Naive thymus-derived CD8-positive, alpha-beta T cell (primary cell): ENCODE measurements at places on chromosomes 3 and 15. TPM values are rescaled to one million over a fixed set of nuclear protein-coding genes. Genes with fewer than 3 reads are reported as not detected.

GRCh38 chr3:73314151-73314951 is 252.9 kb downstream of the EBLN2 start:
- H3K27me3 ChIP-seq = peaks cover 2% of the 10 kb centered on the region
- H3K4me1 ChIP-seq = no peaks in the 10 kb centered on the region
- H3K4me3 ChIP-seq = no peak overlapping the region
- H3K27ac ChIP-seq = no peak overlapping the region

- no peak overlapping the region for H3K4me3 ChIP-seq
- H3K4me1 ChIP-seq = no peaks in the 10 kb centered on the region
- no peaks in the 10 kb centered on the region for H3K27me3 ChIP-seq
These were observed 1662.7 kb downstream of the OTOL1 start for GRCh38 chr3:163159306-163159705.

DNA sequence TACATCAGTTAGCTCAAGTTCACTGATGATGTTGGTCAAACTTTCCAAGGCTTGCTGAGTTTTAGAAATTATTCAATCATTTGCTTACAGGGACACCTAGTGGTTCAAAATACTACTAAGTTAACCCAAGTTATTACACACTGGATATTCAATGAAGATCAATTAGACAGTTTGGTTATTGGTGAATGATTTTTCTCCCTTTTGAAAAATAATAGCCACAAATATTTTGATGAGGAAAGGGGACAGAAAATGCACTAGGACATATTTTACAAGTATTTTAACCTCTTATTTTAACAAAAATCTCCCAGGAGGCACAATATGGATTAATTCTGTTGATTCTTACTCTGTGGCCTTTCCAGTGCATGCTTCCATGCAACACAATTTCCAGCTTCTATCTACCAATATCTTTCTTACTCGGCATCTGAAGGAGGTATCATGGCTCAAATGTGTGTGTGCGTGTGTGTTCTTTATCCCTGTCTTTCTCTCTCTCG is 20.1 kb upstream of the GOLGA6L2 start:
- DNase-seq = no peak
- H3K27ac ChIP-seq = no peak overlapping the region
- H3K27me3 ChIP-seq = peaks cover 4% of the 10 kb centered on the region
- no peaks in the 10 kb centered on the region for H3K36me3 ChIP-seq
- H3K4me1 ChIP-seq = no peaks in the 10 kb centered on the region

GRCh38 chr3:67898916-67899315 is 244.5 kb upstream of the SUCLG2 start:
- DNase-seq = no peak
- no peaks in the 10 kb centered on the region for H3K27me3 ChIP-seq
- no peak overlapping the region for H3K4me3 ChIP-seq
- H3K27ac ChIP-seq = no peak overlapping the region
- no peaks in the 10 kb centered on the region for H3K36me3 ChIP-seq

- H3K4me1 ChIP-seq = no peaks in the 10 kb centered on the region
- no peak overlapping the region for H3K4me3 ChIP-seq
- DNase-seq = no peak
- no peaks in the 10 kb centered on the region for H3K27me3 ChIP-seq
These were observed 453.3 kb downstream of the ROBO1 start for GRCh38 chr3:79314544-79314943.

GRCh38 chr15:28289694-28290463 is 32.1 kb downstream of the HERC2 start:
- H3K27me3 ChIP-seq = no peaks in the 10 kb centered on the region
- peaks cover 52% of the 10 kb centered on the region for H3K36me3 ChIP-seq
- DNase-seq = no peak
- H3K4me3 ChIP-seq = no peak overlapping the region
- no peak overlapping the region for H3K27ac ChIP-seq

Gene GALNT15
- not detected for total RNA-seq

- no peaks in the 10 kb centered on the region for H3K4me1 ChIP-seq
- no peak overlapping the region for H3K4me3 ChIP-seq
- no peak for DNase-seq
- H3K27me3 ChIP-seq = no peaks in the 10 kb centered on the region
These were observed 209.7 kb downstream of the WDR72 start for GRCh38 chr15:53549697-53550305.

DNA sequence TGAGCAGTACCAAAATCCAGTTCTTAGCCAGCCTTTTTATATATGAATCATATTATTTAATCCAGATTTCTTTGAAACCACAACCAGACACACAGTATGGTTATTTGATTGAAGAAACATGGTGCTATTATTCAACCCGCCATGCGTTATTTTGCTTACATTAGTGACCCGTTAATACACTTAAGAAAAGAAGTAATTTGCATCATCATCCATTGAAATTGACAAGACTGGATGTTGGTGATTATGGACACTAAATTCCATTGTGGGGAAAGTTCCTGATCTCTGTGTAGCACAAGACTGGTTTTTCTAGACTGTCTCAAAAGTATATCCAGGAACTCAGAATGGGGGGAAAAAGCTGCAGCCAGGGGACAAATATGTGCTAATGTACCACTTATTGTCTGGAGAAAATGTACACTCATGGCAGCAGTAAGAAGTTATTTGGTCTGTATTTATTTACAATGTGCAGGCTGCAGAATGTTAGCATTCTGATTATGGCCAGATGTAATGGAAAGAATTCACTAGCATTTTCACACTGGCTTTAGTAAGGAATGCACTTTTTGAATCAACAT is 80.3 kb downstream of the FILIP1L start:
- H3K4me1 ChIP-seq = no peaks in the 10 kb centered on the region
- DNase-seq = no peak
- H3K36me3 ChIP-seq = peaks cover 13% of the 10 kb centered on the region
- H3K27me3 ChIP-seq = no peaks in the 10 kb centered on the region
- H3K27ac ChIP-seq = no peak overlapping the region

Gene MEIS2
- not detected for total RNA-seq

DNA sequence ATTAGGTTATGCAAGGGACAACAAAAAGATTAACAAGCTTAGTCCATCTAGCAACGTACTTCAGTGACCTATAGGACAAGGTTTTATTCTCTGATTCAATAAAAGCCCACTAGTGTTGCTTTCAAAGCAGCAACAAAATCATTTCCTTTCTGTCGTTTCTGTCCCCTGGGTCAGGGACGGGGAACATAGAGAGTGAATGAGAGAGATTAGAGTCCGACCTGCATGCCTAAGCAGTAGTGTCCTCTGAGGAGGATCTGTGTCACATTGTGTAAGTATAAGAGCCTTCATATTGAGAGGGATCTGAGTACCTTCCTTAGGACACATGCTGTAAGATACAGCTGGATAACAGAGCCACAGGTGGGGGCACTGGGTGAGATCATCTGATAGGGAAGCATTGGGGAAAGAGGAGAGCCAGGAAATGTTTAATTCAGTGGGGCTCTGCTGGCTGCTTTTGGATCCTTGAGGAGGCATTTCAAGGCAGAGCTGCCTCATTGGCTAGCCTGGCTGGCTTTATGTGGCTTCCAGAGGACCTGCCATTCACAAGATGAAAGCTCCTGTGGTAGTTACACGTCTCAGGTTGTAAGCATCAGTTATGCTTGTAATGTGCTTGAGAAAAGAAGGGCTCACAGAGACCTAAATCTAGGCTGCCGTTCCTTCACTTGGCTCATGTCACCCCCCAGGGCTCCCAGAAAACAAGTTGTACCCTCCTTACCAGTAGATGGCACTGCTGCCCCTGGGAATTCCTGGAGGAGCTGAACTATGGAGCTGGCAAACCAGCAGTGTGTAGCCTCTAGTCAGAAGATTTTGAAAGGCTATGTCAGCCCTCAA is 2.7 kb downstream of the TMEM108 start:
- peaks cover 5% of the 10 kb centered on the region for H3K36me3 ChIP-seq
- DNase-seq = no peak
- no peak overlapping the region for H3K27ac ChIP-seq
- H3K4me1 ChIP-seq = peaks cover 10% of the 10 kb centered on the region
- peaks cover 49% of the 10 kb centered on the region for H3K27me3 ChIP-seq

DNA sequence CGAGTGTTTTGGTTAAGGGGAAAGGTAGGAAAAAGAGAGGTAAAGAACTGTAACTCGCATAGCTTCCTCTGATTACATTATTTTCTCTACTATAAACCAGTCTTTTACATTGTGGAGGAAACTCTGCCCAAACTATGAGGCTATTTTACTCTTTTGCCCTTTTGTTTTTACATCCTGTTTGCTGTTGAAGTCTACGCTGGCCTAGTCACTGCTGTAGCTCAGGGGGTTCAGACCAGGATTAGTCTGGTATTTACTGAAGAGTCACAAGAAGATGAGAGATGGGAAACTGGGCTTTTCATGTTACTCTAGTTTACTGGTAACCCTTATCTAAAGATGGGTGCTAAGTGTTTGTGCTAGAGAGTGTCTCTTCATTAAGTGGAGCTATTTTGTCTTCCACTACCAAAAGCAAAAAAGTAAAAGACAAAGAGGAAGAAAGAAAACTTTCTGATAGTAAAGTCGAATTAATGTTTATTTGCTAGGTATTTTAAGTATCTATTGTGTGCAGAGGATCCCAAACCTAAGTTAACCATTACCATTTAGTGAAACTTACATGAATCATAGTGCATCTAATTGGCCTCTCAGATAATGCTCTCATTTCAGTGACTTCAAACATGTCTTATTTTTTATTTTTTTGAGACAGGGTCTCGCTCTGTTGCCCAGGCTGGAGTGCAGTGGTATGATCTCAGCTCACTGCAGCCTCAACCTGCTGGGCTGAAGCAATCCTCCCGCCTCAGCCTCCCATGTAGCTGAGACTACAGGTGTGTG is 10.9 kb downstream of the RARB start:
- no peak overlapping the region for H3K27ac ChIP-seq
- no peaks in the 10 kb centered on the region for H3K4me1 ChIP-seq
- no peaks in the 10 kb centered on the region for H3K36me3 ChIP-seq
- no peak for DNase-seq
- H3K27me3 ChIP-seq = peaks cover 11% of the 10 kb centered on the region

DNA sequence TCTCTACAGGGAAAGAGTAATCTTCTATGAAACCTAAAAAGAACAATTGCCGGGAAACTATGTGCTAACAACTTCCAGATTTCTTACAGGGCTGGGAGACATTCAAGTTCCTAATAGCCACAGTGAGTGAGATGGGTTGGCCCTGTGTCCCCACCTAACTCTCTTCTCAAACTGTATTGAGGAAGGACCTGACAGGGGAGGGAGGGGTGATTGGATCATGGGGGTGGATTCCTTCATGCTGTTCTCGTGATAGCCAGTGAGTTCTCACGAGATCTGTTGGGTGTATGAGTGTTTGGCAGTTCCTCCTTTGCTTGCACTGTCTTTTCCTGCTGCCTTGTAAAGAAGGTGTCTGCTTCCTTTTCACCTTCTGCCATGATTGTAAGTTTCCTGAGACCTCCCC is 958.7 kb downstream of the AGBL1 start:
- no peaks in the 10 kb centered on the region for H3K4me1 ChIP-seq
- H3K36me3 ChIP-seq = no peaks in the 10 kb centered on the region
- no peak overlapping the region for H3K4me3 ChIP-seq
- DNase-seq = no peak
- peaks cover 11% of the 10 kb centered on the region for H3K27me3 ChIP-seq

DNA sequence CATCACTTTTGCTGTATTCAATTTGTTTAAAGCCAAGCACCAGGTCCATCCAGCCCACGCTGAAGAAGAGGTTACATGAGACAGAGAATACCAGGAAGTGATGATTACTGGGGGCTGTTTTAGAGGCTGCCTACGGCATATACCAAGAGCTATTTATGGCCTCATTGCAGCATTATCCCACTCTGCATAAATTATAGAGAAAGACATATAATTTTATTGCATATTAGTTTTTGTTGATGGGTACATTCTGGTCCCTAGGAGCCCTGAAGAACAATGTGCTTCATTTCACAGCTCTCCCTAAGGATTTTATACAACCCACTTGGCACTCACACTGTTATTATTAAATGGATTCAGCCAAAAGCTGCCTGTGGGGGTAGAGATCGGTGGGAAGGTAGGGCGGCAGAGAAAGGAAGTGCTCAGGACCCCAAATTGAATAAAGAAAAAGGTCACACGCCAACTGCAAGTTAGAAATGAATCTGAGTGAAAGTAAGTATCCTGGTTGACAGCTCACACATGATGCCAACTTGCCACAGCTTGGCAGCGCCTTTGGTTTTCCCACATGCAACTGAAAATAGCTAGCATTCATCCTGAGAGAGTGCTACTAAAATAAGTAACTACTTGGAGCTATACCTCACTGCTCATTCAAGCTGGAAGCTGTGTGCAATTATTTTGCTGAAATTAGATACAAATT is 73.7 kb downstream of the CCNL1 start:
- no peaks in the 10 kb centered on the region for H3K27me3 ChIP-seq
- H3K36me3 ChIP-seq = no peaks in the 10 kb centered on the region
- H3K27ac ChIP-seq = no peak overlapping the region
- H3K4me1 ChIP-seq = peaks cover 18% of the 10 kb centered on the region
- no peak for DNase-seq

Gene STXBP5L
- total RNA-seq = not detected

DNA sequence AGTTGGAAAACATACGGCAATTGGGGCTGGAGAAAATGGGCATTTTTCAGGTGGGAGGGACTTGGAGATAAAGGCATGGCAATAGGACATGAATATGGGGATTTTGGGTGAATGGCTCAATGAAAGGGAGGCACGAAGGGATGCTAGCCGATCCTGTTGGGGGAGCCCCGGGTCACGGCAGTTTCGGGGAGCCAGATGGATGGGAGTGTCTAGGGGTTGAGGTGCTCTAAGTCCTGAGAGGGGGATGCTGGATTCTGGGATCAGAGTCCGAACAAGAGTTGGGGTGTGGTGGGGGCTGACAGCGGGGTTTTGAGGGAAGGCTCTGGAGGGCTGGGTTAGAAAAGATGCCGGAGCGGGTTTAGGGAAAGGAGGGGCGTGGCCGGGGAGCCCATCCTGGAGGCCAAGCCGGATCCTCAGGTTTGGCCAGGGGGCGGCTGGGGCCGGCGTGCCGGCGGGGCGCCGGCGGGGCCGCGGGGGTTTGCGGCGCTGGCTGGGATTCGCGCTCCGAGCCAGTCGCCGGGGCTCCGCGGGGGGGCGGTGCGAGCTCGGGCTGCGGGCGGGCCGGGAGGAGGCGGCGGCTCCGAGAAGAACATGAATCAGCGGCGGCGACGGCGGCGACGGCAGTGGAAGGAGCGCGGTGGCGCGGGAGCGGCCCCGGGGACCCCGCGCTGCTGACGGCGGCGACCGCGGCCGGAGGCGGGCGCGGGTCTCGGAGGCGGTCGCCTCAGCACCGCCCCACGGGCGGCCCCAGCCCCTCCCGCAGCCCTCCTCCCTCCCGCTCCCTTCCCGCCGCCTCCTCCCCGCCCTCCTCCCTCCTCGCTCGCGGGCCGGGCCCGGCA is at the start of gene TYRO3:
Gene TYRO3 (plus strand): TSS at position 813 of the 839 bp plus-strand sequence. CDS start 46 bp downstream, outside the sequence.
- DNase-seq = peak; percentile 47
- H3K27me3 ChIP-seq = peaks cover 27% of the 10 kb centered on the region
- H3K4me1 ChIP-seq = peaks cover 16% of the 10 kb centered on the region
- no peaks in the 10 kb centered on the region for H3K36me3 ChIP-seq
- peak within 1 kb of the TSS; percentile 73 for H3K27ac ChIP-seq
- H3K4me3 ChIP-seq = peak within 1 kb of the TSS; percentile 94

DNA sequence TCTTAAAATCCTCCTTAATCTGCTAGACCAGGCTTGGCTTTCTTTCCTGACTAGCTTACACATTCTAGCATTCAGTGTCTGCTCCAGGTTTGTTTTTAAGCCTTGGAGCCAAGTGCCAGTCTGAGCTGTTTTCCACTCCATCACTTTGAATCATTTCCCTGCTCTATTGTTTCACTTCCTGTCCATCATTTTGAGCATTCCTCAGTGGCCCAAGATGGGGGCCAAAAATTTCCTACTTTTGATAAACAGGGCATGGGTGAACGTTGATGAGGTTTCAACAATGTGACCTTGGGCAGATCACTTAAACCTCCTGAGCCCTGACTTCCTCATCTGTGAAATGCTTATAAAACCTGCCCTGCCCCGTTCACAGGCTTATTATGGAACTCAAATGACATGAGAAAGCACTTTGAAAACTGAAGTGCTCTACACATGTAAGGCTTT is 4.4 kb downstream of the CYP19A1 start:
- H3K4me1 ChIP-seq = no peaks in the 10 kb centered on the region
- no peak overlapping the region for H3K27ac ChIP-seq
- H3K4me3 ChIP-seq = no peak overlapping the region
- no peak for DNase-seq
- H3K36me3 ChIP-seq = no peaks in the 10 kb centered on the region
